ENCODE measurements at places on chromosomes 4 and X.

- DNase-seq, result no peak
Measured at GRCh38 chr4:122539861-122540465, 80.9 kb downstream of the IL21 start.

GRCh38 chrX:120781403-120781802, 94.3 kb downstream of the CT47B1 start:
- no peak for DNase-seq

DNA sequence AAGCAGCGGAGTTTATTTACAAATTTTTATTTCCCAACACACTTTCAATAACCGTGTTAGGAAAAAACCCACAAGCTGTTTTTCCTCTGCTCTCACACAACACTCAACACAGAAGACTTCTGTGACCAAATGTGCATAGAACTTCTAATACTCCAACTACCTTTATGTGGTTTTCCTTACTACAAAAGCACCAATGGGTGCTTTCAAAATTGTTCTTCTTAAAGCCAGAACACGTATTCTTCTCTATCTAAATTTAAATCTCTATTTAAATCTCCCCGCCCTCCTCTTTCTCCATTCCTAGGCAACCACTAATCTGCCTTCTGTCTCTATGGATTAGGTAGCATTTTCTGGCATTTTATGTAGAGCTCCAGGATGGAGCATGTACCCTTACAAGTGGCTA, 90.0 kb downstream of the SHROOM2 start:
- no peak for DNase-seq

- DNase-seq, result no peak
Measured at GRCh38 chr4:156330436-156331031, 376.9 kb upstream of the CTSO start.

- no peak for DNase-seq
Measured at GRCh38 chrX:113059714-113060113, 219.1 kb upstream of the AMOT start.
